ENCODE measurements at places on chromosomes 5 and 9.

GRCh38 chr5:4700871-4701270 lies 439.3 kb upstream of the ADAMTS16 start:
- no peak for DNase-seq

- DNase-seq: no peak
Measured at GRCh38 chr9:107090218-107090617, 192.9 kb upstream of the RAD23B start.

GRCh38 chr5:35853631-35854030 lies 3.1 kb upstream of the IL7R start:
- DNase-seq: no peak

GRCh38 chr5:141913560-141914198 lies 10.0 kb upstream of the DELE1 start:
- no peak for DNase-seq

GRCh38 chr5:178547052-178547666 lies 43.0 kb downstream of the COL23A1 start:
- no peak for DNase-seq

DNA sequence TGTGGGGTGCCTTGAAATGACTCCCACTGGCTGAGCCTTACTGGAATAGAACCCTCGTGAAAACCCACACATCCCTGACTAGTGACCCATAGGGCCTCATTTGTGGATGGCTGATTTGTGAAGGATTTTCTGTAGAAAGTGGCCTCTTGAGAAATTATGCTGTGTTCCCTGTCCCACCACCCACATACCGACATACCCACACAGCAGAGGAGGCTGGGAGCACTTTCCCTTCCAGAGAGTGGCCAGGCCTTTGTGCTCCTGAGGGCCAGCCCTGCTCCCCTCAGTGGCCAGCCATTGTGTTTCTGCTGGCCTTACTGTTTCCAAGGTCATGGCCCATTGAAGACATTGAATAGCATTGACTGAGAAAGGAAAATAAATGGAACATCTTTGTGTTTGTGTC lies 29.6 kb downstream of the IL9 start:
- no peak for DNase-seq

- no peak for DNase-seq
Measured at GRCh38 chr9:85216601-85217000, 525.2 kb downstream of the AGTPBP1 start.

DNA sequence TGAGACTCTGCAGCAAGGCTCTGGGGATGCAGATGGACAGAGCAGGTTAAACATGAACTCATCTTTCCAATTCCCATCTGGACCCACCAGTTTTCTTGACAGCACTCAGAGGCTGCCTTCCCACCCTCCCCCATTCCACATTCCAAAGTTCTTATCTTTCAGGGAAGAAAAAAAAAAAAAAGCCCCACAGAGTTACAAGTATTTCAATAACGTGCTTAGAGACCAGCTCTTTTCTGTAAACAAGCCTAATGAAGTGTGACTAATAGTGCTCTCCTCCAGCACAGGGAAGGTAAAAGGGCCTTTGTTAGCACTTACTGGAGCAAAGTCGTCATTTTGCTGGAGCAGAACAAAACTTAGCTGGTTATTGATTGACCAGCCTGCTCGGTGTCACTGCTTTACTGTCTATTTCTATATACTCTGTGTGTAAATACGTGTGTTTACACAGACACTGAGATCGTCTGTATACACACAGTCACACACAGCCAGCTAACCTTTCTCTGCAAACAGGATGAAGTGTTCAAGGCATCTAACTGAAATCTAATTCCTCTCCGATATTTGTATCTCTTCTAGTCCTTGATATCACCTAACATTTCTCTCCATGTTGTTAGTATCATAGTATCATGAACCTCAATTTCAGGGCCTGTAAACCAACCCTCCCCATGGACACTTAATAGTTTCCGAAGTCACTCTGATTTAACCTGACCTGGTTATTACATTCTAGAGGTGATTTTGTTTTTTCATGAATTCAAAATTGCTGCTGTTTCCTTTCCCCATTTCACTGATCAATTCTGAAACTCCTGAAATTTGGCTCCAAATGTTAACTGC lies 84.9 kb downstream of the ZNF608 start:
- no peak for DNase-seq

DNA sequence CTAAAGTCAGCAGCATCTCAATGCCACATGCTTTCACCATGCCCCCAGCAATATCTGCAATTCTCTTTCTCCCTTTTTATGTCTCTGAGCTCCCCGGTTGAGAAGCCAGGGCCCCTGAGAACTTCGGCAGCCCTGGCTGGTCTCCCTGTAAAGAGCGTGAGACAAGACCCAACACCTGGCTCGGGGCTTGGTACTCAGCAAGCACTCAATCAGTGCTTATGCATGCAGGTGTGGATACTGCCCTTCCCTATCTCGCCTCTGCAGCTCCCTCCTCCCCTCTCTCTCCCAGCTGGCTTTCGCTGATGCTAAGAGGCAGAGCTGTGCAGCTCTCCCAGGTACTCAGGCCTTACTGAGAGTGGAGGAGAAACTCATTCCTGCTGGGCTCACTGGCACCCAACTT lies 41.7 kb upstream of the AKNA start:
- DNase-seq: no peak

- DNase-seq: no peak
Measured at GRCh38 chr5:2921176-2921575, 169.7 kb upstream of the IRX2 start.

GRCh38 chr5:171891595-171891994 lies 106.0 kb downstream of the SMIM23 start:
- DNase-seq: no peak

- no peak for DNase-seq
Measured at GRCh38 chr5:25418319-25418859, 773.6 kb upstream of the CDH10 start.
